ENCODE measurements at places on chromosomes 2 and 18.

- DNase-seq = no peak
Measured at GRCh38 chr18:76260941-76261472, 234.0 kb downstream of the ZNF516 start.

GRCh38 chr2:10817413-10817812, 4.8 kb upstream of the PDIA6 start:
- DNase-seq = no peak

DNA sequence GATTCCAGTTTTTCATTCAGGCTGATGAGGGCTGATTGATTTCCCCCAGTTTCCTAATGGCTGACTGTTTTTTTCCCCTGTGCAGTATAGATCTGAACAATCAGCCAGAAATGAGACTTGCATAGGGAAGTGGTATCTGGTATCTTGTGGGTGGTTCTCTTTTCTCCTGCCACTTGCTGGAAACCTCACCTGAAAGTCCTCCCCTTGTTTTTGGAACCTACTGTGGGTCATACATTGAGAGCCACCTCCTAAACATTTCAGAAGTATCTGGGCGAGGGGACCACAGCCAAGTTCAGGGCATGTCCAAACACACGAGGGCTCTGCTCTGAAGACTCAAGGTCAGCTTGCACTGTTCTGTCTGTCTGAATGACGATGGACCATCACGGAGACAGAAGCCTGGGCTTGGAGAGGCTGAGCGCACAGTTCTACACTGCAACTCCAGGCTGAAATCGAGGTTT, 19.3 kb downstream of the ALPK2 start:
- DNase-seq = no peak

DNA sequence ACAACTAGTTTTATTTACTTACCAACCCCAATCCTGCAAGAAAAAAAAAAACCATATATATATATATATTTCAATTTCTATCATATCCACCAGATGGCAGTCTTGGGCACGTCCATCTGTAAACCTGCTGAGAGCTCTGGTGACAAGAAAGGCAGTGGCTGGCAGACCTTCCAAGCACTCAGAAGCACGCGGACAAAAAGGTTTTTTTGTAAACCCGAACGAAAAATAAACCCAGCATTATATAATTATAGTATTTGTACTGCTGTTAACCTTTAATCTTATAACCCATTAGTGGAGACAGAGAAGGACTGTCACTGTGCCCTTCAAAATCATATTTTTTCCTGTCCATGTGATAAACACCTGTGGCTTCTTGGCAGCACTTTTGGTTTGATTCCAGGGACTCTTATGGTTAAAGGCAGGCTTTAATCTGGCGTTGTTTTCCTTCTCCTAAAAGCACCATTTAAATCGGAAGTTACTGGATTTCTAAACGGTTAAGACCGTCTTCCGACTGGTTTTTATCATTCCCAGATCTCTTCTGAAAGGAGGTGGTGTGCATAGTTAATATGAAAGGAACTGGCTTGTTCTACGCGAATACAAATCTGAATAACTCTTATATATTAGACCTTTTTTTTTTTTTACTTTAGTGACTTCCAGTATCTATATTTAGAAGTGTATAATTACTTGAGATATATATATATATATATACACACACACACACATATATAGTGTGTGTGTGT, 31.0 kb upstream of the SLC3A1 start:
- peak; percentile 28 for DNase-seq
